Osteocyte (in vitro differentiated cells): ENCODE measurements at places on chromosomes 7 and 10. TPM values are rescaled to one million over a fixed set of nuclear protein-coding genes. Genes with fewer than 3 reads are reported as not detected.
A peak's percentile ranks its signal among the peaks of the same experiment; 100 is the strongest.

The RELN gene
- total RNA-seq = 0.19 and 0.52 TPM in 2 replicates

The AS3MT gene
- total RNA-seq = 2.7 and 2.8 TPM in 2 replicates

The AKR1E2 gene
- 1.7 and 2.5 TPM in 2 replicates for total RNA-seq

The OIT3 gene
- total RNA-seq = 0.19 and 0.21 TPM in 2 replicates

The HMX3 gene
- total RNA-seq = not detected in 2 replicates

The ZNF438 gene
- total RNA-seq = 4.8 and 6.7 TPM in 2 replicates

The SYT15 gene
- total RNA-seq = 10.3 and 12.5 TPM in 2 replicates

The PRRT4 gene
- total RNA-seq = 0.44 and 0.54 TPM in 2 replicates

The POLR2J2 gene
- total RNA-seq = 6.5 and 6.7 TPM in 2 replicates

The MRM2 gene
- 18.9 and 21.6 TPM in 2 replicates for total RNA-seq

The MINDY4 gene
- total RNA-seq = 4.4 and 5.3 TPM in 2 replicates

DNA sequence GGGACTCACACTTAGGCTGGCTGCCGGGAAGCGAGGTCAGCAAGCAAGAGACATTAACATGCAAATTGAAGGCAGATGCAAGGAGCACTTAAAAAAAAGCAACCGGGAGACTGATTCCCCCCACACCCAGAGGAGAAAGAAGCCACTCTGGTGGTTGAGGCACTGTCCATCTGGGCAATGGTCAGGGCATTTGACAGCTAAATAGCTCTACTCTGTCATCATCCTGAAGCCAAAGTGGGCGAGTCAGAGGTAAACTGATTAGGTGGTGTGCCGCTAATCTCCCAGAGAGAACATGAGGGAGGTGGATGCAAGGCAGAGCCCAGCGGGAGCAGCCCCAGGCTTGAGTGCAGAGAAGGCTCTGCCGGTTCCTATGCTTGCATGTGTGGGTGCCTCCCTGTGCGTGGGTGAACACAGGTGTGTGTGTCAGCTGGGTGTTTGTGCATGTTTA is 100.6 kb downstream of the PLXNA4 start:
- DNase-seq = no peak

DNA sequence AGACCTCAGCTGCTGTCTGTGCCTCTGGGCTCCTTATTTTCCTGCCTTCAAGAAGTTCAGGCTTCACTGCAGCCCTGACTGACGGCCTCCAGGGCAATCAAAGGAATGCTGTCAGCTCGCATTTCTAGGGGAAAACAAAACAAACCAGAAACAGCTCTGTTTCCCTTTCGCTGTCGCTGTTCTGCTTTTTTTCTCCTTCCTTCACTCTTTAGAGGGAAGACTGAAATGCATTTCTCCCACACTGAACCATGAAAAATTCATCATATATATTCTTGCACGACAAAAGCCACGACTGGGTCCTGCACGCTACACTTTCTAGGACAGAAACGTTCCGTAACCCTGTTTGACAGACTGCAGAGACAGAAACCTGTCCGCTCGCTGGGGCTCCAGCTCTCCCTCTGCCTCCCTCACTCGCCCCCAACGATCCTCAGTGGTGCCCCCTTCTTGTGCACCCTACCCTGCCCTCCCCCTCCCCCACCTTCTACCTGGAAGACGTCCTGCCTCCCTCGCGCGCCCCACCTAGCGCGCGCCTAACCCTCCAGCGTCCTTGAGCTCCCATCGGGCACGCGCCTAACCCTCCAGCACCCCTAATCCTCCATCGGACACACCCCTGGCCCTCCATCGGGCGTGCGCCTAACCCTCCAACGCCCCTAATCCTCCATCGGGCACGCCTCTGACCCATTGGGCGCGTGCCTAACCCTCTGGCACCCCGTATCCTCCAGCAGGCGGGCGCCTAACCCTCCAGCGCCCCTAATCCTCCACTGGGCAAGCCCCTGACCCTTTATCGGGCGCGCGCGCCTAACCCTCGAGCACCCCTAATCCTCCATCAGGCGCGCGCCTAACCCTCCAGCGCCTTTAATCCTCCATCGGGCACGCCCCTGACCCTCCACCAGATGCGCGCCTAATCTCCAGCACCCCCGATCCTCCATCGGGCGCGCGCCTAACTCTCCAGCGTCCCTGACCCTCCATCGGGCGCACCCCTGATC is 37.1 kb downstream of the SVOPL start:
- no peak for DNase-seq

DNA sequence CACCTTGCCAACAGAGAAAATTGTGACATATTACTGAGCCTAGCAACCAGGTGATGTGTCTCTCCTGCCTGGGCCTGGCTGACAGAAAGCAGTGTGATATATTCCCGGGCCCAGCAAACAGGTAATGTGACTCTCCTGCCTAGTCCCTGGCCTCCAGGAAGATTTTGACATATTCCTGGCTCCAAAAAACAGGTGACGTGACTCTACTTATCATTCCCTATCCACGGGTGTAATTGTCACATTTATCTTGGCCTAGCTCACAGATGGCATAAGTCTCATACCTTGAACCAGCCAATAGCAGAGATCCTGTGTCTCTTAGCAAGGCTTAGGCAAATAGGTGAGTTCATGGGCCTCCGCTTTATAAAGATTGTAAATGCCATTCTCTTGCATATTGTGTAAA is 49.6 kb upstream of the ZNF680 start:
- no peak for DNase-seq

DNA sequence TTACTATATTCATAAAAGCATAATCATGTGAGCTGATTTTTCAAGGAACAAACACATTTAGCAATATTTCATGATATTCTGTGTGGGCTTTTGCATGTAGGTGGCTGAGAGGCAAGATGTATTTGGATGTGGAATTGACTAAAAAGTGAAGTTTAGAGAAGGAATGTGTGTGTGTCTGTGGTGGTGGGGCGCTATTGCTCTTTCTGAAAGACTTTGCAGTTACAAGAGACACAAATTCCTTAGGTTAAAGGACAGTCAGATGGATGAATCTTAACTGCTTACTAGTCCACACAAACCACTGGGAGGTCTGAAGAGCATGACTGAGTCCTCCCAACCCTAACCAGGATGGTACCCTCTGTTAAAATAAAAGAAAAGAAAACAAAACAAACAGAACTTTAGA is 200.1 kb downstream of the SDHAF3 start:
- no peak for DNase-seq

- peak; percentile 36 for DNase-seq
Observed at GRCh38 chr10:123536176-123536845, 129.8 kb upstream of the GPR26 start.

DNA sequence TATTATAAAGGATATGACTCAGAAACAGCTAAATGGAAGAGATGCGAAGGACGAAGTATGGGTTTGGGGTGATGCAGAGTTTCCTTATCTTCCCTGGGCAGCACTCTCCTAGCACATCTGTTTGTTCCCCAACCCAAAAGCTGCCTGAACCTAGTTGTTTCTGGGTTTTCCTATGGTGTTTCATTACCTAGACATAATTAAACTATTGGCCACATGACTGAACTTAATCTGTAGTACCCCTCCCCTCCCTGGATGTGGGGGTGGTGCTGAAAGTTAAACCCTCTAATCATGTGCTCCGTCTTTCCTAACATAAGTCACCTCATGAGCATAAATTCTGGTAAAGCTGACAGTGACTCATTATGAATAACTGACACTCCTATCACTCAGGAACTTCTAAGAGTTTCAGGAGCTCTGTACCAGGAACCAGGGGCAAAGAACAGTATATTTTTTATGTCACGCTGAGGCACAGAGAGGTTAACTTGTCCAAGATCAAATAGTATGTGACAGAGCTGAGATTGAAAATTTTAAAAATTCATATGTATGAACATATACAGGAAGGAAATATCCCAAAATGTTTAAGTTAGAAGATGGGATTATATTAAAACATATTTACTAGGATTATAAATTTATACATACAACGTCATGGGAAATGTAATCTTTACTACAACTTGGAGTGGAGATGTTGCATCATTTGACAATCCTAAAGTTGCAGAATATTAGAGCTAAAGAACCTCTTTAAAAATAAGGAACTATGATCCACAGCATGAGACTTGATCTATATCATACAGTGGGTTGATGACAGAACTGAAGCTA is 4.8 kb downstream of the STRIP2 start:
- no peak for DNase-seq

GRCh38 chr7:81355911-81356310 is 413.9 kb downstream of the HGF start:
- DNase-seq = no peak

DNA sequence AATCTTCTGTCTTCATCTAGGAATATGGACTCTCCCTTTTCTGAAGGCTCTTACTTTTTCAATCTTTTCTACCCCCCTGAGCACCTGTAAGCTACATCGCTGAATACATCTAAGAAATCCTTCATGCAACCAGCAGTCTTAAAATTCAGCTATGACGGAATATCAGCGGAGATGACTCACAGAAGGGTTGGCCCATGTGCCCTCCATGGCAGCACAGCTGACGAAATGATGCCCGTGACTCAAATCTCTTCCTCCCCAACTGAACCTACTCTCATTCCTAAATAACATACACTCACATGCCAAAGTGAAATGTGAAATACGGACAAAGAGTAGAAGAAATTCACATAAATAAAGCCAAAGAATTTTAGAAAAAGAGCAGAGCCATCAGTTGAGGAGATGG is 30.3 kb upstream of the NCAPG2 start:
- no peak for DNase-seq

GRCh38 chr7:72183835-72184234 is 228.3 kb downstream of the CALN1 start:
- DNase-seq = no peak

GRCh38 chr10:16788778-16789177 is 28.4 kb downstream of the RSU1 start:
- no peak for DNase-seq

- DNase-seq = no peak
Observed at GRCh38 chr10:94197241-94197640, 165.5 kb downstream of the NOC3L start.

DNA sequence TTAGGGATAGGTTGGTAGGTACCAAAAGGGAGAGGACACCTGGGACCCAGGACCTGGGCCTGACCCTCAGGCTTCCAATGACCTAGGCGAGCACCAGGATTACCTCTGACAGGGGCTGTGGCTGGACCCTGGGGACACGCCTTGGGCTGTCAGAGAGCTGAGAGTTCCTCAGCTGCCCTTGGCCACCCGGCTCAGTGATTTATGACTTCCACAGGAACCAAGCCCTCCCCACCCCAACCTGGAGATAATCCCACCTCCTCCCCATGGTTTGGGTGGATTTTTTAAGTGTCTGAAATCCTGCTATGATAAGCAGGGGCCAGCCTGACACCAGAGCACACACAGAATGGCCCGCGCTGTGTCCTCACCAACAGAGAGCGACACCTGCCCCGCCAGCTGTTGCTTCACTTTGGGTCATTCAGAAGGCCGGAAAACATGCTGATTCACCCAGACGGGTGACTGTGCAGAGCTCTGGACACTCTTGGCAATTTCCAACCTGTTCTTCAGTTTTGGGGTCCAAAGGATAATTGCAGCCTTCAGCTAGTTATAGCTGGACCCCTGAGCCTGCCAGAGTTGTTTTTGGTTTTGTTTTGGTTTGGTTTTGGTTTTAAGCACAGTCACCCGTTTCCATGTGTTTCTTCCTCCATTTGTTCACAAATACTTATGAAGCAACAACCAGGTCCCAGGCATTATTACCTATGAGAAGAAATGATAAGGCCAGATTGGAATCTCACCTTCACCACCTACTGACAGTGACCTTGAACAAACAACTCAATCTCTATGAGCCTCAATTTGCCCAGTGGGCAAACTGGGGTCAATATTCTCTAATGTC is 78.2 kb downstream of the RAB11FIP2 start:
- DNase-seq = no peak

GRCh38 chr7:2728316-2729030 is 40.5 kb downstream of the AMZ1 start:
- DNase-seq = no peak

DNA sequence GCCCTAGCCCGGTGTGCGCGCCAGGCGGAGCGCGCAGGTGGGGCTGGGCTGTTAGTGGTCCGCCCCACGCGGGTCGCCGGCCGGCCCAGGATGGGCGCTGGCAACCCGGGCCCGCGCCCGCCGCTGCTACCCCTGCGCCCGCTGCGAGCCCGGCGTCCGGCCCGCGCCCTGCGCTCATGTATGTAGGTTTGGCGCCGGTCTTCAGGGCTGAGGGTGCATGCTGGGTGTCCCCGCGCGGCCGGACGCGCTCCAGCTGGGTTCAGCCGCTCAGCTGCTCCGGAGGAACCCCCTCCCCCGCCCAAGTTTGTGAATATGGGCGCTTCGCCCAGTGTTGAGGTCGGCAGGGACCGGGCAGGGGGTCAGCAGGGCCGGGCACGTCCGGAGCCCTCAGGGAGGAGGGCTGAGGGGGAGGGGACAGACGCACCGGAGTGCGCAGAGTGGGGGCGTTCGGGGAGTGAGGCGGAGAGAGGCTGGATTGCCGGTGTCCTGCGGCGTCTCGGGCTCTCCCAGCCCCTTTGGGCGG is 559 bp downstream of the VWC2 start:
- DNase-seq = no peak
